ENCODE measurements at places on chromosomes 6 and 20.

DNA sequence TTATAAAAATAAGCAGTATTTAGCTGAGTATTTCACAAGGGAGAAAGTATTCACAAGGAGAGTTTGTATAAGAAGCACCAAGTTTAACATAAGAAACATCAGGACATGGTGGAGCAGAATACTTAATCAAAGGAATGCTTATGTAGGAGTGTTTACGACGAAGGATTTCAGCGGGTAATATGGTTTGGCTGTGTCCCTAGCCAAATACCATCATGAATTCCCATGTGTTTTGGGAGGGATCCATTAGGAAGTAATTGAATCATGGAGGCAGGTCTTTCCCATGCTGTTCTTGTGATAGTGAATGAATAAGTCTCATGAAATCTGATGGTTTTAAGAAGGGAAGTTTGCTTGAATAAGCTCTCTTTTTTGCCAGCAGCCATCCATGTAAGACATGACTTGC, 1099.1 kb upstream of the ADGRB3 start:
- no peak for DNase-seq

GRCh38 chr6:85892346-85892745, 249.7 kb upstream of the SYNCRIP start:
- DNase-seq: no peak

DNA sequence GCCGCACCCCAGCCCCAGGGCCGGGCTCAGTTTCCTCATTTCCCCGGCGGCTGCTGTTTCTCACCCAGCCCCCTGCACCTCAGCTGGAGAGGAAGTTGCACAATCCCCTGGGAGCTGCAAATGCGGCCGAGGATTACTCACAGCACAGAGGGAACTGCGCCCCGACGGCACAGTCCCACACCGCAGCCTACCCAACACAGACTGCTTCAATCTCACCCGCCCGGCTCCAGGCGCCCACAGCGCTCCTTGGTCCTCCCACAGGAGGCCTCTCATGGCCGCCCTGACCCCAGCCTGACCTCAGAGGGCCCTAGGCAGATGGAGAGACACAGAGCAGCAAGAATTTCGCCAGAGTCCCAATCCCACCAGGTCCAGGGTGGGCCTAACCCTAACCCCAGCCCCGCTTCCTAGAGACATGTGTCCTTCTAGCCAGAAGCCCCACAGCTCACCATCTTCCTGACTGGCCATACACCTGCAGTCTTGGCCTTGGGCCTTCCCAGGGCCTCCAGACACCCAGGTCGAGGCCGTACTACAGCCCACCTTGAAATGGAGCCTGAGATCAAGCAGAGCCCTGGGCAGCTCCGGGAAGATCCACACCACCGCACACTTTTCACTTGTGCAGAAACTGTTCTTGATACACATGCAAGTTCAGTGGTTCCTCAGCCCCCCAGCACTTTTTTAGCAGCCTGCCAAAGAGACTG, 11.7 kb downstream of the TFEB start:
- no peak for DNase-seq

GRCh38 chr6:144284783-144285547, at the start of gene UTRN:
UTRN (plus strand) TSS chr6:144285335; CDS start chr6:144291829, 6,494 bp downstream.
- DNase-seq: peak; percentile 94

- DNase-seq: no peak
Measured at GRCh38 chr6:81480139-81480538, 272.3 kb downstream of the TENT5A start.
